ENCODE measurements at places on chromosomes 11 and 22. TPM values are rescaled to one million over a fixed set of nuclear protein-coding genes. Genes with fewer than 3 reads are reported as not detected.

Gene OSM
- not detected for total RNA-seq

Gene E2F8
- 19.5 TPM for total RNA-seq

Gene LAYN
- 9.6 TPM for total RNA-seq

Gene KCNJ4
- 1.4 TPM for total RNA-seq

Gene SLC22A6
- not detected for total RNA-seq

Gene C11orf86
- total RNA-seq: not detected

Gene KRTAP5-10
- not detected for total RNA-seq

Gene CLDN5
- total RNA-seq: 0.21 TPM

Gene CRY2
- 47.0 TPM for total RNA-seq

Gene DEFB131B
- not detected for total RNA-seq

Data from A673 (cell line).